Frontal cortex (tissue), 4 donors: ENCODE measurements at places on chromosomes 16 and 17. TPM values are rescaled to one million over a fixed set of nuclear protein-coding genes. Genes with fewer than 3 reads are reported as not detected.

DNA sequence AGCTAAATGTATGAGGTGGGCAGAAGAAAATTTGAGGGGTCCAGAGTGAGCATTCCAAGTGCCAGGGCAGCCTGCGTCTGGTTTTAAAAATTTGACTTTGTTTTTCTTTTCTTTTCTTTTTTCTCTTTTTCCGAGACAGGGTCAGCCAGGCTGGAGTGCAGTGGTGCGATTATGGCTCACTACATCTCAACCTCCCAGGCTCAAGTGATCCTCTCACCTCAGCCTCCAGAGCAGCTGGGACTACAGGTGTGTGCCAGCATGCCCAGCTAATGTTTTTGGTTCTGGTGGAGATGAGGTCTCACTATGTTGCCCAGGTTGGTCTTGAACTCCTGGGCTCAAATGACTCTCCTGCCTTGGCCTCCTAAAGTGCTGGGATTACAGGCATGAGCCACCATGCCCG lies 15.6 kb downstream of the SMPD3 start:
- no peak for DNase-seq

DNA sequence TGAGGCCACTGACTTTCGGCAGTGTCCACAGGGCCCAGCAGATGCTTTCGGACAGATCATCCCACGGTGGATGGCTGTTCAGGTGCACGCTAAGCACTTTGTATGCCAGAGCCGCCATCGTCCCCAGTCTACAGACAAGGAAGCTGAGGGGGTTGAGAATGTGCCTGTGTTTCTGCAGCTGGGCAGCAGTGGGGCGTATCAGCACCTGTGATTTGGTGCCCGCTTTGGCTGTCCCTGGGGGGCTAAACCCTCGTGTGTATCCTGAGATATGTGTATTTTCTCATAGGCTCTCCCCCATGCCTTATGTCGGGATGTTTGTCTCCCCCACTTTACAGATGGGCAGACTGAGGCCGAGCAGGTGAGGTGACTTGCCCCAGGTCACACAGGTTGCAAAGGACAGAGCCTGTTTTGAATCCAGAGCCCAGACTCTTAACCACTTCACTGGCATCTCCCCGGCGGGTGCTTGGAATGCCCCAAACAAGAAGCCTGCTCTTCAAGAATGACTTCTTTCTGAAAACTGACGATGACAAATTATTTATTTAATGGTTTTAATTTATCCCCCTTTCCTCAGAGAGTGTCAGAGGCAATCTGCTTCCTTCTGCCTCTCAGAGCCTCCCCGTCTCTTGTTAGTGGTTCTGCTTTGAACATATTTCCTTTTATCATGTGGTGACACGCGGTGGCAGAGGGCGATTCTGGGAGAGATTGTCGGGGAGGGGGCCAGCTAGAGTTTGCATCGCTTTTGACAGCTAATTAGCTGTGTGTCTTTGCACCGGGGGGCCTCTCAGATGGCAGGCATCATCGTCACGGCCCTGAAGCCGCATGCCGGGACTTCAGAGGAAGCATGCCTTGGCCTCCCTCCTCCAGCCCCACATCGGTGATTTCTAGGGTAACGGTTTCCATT lies 149.6 kb upstream of the CIBAR2 start:
- DNase-seq: no peak

Gene CDH11
- 313 TPM for total RNA-seq

Gene EVI2B
- total RNA-seq: not detected
